ENCODE measurements at places on chromosomes 4 and X.

- no peak for DNase-seq
These were observed 689 bp downstream of the SSR4 start for GRCh38 chrX:153794897-153795816.

- DNase-seq: no peak
These were observed 70.6 kb upstream of the ANK2 start for GRCh38 chr4:112978691-112979472.

DNA sequence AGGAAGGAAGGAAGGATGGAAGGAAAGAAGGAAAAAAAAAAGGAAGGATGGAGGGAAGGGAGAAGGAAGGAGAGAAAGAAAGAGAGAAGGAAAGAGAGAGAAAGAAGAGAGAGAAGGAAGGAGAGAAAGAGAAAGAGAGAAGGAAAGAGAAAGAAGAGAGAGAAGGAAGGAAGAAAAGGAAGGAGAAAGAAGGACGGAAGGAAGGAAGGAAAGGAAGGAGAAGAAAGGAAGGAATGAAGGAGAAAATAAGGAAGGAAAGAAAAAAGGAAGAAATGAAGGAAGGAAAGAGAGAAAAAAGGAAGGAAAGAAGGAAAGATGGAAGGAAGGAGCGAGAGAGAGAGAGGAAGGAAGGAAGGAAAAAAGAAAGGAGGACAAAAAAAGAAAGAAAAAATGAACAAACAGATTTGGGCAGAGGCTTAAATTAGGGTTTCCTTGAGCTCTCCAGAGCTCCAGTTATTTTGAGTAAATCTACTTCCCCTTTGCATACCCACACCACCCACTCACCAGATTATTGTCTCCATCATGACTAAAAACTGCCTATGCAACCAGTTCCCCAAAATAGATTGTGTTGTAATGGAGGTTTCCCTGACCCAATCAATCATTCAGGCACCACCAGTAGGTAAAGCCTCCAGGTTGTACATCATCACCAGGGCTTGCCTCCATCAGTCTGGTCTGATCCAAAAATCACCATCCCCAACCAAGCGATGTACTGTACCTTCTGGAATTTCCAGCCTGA lies 1722.9 kb upstream of the PCDH10 start:
- DNase-seq: no peak

DNA sequence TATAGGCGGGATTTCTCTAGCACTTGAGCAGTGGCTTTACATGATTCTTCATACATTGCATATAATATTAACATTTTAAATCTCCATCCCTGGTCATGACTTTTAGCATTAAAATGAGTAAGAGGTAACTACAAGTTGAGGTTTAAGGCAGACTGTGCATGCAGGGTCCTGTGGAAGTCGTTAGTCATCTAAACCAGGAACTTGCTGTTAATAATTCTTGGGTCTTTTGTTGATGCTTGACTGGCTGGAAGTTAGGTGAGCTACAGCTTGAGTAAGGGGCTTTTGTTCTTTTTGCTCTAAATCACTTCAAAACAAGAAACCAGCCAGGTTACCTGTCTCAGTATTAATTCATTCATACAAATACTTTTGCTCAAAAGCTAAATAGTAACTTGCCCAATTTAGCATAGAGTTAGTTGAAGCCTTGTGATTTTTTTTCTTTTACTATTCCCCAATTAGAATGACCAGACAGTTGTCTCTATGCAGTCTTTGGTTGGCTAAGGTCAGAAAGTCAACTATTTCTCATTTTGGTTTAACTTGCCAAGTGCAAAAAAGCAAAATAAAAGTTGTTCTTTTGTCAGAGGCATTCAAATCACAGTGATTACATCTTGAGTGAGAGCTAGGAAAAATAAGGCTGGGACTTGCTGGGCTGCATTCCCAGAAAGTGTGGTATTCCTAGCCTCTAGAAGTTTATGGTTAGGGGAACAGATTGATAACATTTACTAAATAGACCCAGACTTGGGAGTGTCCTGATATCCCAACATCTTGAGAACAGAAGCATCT lies 516.9 kb downstream of the PDHA2 start:
- DNase-seq: no peak

DNA sequence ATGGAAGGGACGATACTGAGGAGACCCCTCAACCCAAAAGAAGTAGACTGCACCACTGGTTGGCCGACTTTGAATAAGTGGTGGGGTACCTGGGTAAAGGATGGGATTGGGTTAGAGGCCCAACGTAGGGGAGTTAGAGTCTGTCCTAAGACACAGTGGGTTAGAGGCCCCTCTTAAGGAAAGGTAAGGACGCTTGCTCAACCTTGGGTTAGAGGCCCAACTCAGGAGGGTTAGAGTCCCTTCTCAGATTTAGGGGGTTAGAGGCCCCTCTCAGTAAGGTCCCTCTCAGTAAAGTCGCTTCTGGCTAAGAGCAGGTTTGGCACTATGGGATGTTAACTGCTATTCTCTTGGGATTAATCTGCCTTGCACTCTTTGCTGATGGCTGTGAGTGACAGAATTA lies 81.3 kb downstream of the ACOX3 start:
- DNase-seq: peak; percentile 5

- DNase-seq: no peak
These were observed 408.9 kb upstream of the FTHL17 start for GRCh38 chrX:31480696-31481095.

GRCh38 chr4:165723051-165723795 lies 149.8 kb upstream of the TLL1 start:
- no peak for DNase-seq

GRCh38 chrX:58025979-58026378 lies 115.7 kb upstream of the ZXDA start:
- DNase-seq: peak; percentile 63

DNA sequence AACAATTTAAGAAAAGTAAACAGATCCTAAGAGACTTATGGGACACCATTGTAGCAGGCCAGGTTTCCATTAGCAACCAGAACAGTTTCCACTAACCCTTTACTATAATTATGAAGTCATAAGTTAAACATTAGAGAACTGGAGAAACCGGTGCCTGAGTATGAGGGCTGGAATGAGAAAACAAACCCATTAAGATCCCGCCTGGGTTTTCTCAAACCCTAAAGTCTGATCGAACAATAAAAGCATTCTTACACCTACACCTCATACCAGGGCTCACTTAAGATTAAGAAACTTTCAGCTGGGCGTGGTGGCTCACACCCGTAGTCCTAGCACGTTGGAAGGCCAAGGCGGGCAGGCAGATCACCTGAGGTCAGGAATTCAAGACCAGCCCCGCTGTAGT lies 13.7 kb upstream of the DHX15 start:
- peak; percentile 63 for DNase-seq

- DNase-seq: no peak
These were observed 11.2 kb downstream of the KLHL8 start for GRCh38 chr4:87209182-87209581.

DNA sequence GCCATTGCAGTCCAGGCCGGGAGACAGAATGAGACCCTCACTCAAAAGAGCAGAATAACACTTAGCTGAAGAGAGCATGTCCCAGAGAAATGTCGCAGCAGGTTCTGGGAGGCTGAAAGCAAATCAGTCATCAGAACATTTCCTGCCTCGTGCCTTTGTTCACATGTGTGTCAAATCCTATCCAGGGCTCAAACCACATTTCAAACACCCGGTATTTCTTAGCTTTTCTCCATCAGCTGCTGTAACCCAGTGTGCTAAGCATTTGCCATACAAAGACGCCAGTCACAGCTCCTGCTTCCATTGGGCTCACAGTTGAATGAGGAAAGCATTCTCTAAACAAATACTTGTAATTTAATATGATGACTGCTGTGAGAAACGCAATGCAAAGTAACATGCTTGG lies 6.0 kb downstream of the PALLD start:
- DNase-seq: no peak

DNA sequence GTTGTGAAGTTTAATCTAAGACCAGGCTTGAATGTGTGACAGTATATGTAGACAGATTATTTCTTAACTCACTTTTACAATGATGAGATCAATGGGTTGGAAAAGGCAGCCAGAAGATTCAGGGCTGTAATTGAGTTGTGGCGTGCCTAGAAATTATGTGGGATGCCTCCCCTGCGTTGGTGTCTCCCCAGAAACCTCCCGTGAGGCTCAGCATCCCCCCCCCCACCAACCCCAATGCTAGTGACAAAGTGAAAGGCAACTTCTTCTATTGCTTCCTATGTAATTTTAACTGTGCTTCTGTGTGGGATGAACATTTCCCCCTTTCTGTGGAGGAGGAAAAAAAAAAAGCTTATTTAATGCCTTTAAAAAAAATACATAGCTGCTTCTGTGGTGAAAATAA lies 297.9 kb downstream of the ARHGAP10 start:
- no peak for DNase-seq

- no peak for DNase-seq
These were observed 4.9 kb upstream of the HAUS7 start for GRCh38 chrX:153475271-153475670.

DNA sequence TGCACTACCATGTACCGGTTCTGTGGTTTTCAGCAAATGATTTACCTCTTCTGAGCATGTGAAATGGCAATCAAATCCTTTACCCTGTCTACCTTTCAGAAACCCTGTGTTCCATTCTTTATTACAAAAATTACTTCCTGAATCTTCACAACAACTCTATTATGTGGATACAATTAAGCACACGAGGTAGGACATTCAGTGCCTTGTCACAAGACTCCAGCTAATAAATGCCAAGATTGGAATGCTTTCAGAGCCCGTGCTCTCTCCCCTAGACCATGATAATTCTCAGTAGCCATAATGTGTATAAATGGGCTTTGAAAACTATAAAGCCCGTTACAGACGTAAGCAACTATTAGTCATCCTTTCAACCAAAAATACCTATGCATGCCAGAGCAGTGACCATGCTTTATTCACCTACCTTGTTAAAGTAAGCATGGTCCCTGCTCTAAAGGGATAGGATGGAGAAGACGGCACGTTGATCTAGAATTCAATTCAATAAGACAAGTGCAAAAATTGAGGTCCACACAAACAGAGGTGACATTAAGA lies 2.4 kb downstream of the RXFP1 start:
- no peak for DNase-seq

DNA sequence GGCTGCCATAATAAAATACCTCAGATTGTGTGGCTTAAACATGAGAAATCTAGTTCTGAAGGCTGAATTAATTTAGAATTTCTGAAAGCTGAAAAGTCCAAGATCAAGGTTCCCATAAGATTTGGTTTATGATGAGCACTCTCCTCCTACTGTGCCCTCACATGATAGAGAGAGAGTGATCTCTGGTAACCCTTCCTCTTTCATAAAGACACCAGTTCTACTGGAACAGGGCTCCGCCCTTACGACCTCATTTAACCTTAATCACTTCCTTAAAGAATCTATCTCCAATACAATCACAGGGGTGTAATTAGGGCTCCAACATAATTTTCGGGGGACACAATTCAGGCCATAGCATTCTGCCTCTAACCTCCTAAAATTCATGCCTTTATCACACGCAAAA lies 194.0 kb upstream of the MAB21L2 start:
- DNase-seq: no peak

DNA sequence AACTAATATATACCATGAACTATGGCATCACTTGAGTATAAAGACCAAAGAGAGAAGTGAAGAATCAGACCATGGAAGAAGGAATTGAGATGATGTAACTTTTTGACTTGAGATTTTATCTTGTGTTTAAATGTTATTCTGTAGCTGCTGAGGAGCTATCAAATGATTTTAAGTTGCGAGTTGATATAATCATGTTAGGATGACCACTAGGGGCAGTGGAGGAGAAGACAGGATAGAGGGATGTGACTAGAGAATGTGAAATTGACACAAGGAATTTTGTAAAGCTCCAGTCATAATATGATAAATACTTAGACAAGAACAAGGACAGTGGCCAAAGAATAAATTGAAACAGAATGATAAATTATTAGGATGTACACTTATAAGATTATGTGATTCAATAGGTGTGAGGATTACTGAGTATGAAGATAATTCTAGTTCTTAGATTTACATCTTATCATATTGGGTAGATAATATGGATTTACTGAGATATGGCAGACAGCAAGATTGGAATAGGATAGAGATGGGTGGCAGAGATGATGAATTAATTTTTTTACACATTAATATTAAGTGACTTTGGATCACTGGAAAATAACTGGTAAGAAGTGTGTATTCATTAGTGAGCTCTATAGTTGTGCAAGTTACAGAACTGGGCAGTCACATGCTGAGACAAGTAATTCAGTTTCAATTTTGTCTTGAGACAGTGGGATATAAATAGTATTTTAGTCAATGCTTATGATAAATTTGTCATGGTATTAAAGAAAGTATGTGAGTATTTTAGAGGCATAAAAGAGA lies 816.0 kb upstream of the PCDH10 start:
- no peak for DNase-seq

DNA sequence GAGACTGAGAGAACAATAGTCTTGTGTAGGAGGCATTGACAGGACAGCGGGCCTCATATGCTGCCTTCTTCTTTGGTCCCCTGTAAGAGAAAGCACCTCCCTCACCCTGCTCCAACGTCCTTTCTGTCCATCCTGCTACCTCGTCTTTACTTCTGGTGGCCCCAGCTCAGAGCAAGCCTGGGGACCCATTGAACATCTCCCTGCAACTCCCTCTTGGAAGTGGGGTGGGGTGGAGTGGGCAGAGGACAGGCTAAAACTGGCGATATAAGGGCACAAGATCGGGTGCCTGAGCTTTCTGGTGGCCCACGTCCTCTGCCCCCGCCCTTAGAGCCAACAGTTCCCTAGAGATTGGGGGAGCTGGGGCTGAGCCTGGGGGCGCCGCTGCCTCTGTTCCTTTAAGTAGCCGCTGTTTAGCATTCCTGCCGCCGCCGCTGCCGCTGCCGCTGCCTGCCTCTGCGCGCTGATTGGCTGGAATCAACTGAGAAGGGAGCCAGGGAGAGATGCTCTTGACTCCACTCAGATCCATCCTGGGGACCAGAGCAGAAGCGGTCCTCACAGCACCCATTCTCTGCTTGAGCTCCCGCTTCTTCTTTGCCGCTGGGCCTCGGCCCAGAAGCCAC lies at the start of gene DLG3:
Gene DLG3, plus strand, starts transcription at position 510 of the 620 bp plus-strand sequence. CDS start 367 bp downstream, outside the sequence.
- no peak for DNase-seq

- no peak for DNase-seq
These were observed 9.3 kb downstream of the NKX1-1 start for GRCh38 chr4:1396806-1397455.

GRCh38 chrX:52556741-52557140 lies 39.9 kb upstream of the XAGE1B start:
- DNase-seq: no peak

DNA sequence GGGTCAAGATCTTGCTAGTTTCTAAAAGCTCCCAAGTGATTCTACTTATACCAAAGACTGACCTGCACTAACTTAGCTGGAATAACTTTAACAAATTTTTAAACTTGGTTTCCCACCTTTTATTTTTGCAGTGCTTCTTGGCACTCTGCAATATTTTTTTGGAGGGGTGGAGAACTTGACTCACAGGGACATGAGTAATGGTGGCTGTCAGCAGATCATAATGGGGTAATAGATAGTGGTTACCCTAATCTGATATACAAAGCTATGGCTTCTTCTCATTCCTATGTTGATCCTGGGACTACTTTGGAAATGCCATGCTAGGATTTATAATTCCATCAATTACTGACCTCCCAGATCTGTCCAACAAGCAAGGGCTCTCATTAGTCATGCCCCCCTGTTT lies 295.7 kb downstream of the GPAT3 start:
- DNase-seq: no peak

- no peak for DNase-seq
These were observed 246.8 kb downstream of the ADGRL3 start for GRCh38 chr4:61446941-61447340.
